T-cell (primary cell): ENCODE measurements at places on chromosomes 6 and 20.

- H3K27ac ChIP-seq: no peak overlapping the region
- H3K4me3 ChIP-seq: no peak overlapping the region
- peaks cover 18% of the 10 kb centered on the region for H3K36me3 ChIP-seq
Observed at GRCh38 chr20:34065260-34065659, 46.8 kb downstream of the EIF2S2 start.

DNA sequence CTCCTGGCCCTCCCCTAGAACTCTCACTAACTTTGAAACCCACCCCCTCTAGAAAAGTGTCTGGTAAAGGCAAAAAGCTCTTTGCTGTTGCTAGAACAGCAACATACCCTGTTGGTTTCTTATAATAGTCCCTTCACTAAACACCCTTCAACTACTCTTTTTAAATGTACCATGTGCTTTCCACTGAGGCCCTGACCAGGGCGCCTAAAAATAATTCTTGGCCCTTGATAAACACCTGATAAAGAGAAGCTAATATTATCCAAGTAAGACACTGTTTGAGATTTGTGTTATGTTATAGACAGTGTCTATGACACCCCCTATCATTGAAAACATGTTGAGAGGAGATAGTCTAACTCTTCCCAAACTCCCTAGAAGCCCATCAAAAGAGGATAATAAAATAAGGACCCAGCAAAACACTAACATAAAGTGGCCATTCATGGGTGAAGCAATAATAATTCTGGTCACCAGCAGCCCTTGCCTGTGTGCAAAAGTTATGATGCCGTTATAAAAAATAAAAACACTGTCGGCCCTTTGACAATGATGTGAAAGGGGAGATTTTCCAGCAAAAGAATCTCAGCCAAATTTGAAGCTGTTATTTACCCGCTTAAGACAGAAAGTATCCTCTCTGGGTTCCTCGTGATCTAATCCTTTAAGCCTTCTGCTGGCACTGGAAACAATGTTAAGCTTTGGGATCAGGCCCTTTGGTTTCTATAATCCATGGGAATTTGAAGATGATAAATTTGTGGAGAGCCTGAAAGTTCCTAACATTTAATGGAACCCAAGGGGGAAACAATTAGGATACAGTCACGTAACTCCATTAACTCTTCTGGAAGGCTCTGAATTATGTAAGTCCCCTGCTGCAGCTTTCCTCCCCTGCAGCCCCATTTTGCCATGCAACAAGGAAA, 122.6 kb upstream of the PLCB4 start:
- H3K4me1 ChIP-seq: no peaks in the 10 kb centered on the region
- DNase-seq: no peak
- H3K36me3 ChIP-seq: no peaks in the 10 kb centered on the region
- H3K27ac ChIP-seq: no peak overlapping the region
- no peaks in the 10 kb centered on the region for H3K27me3 ChIP-seq

DNA sequence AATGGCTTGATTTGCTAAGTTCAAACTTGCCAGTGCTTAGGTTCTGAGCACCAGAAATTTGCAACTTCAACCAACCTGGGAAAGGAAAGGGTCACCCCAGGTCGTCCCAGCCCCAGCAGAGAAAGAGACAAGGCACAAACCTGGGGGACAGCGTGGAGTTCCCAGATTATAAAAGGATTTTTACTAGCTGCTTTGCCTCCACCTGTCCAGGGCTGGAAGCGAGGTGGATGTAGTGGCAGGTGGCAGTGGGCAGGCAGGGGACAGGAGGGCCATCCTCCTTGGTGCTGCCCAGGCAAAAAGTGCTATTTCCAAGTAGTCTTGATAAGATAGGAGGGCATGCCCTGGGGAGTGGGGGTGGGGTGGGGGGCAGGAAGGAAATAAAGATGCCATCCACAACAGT, 4.9 kb downstream of the PAX1 start:
- H3K27ac ChIP-seq: no peak overlapping the region
- H3K4me3 ChIP-seq: no peak overlapping the region
- peaks cover 75% of the 10 kb centered on the region for H3K27me3 ChIP-seq

GRCh38 chr6:110217266-110217665, 37.0 kb downstream of the CDC40 start:
- no peak for DNase-seq
- H3K36me3 ChIP-seq: peaks cover 73% of the 10 kb centered on the region
- no peak overlapping the region for H3K27ac ChIP-seq
- H3K4me3 ChIP-seq: no peak overlapping the region
- H3K4me1 ChIP-seq: no peaks in the 10 kb centered on the region

DNA sequence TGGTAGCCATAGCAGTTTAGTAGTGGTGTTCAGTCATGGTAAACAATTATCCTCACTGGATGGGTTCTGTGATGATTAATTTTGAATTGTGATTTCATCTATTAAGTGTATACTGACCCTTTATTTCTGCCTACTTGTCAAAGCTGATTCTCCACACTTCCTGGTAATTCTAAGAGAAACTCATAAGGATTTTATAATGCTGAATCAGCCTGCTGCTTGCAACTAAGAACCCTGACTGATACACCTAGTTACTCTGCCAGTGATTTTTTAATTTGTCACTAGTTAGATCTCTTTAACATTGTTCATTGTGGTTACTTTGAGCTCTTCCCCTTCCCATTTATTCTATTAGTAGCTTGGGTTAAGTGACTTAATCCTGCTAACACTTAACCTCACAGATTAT, 8.6 kb downstream of the CDC40 start:
- H3K4me3 ChIP-seq: no peak overlapping the region
- no peak for DNase-seq

DNA sequence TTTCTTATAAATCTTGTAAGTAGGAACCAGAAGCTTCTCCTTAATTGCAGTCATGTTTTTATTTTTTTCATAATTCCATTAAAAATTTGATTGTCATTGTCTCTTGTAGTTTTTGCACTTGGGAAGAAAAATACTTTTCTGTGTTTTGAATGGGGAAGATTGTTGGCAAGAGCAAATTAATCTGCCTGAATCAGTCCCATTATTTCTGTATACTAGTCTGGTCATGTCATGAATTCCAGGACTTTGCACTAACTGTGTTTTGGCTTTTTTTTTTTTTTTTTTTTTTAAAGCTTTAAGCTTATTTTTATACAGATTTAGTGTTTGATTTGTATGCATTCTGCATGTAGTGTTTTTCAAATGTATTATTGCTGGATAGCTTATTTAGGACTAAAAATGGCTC, 47.6 kb downstream of the RALGAPB start:
- DNase-seq: no peak
- H3K4me3 ChIP-seq: no peak overlapping the region
- peaks cover 66% of the 10 kb centered on the region for H3K36me3 ChIP-seq

- no peak overlapping the region for H3K4me3 ChIP-seq
- H3K27ac ChIP-seq: no peak overlapping the region
- H3K4me1 ChIP-seq: no peaks in the 10 kb centered on the region
- DNase-seq: no peak
- no peaks in the 10 kb centered on the region for H3K27me3 ChIP-seq
- no peaks in the 10 kb centered on the region for H3K36me3 ChIP-seq
Observed at GRCh38 chr6:135739288-135739687, 112.2 kb upstream of the PDE7B start.

- H3K27me3 ChIP-seq: no peaks in the 10 kb centered on the region
- H3K4me3 ChIP-seq: no peak overlapping the region
- no peak overlapping the region for H3K27ac ChIP-seq
Observed at GRCh38 chr6:111499269-111499793, 16.3 kb upstream of the REV3L start.

GRCh38 chr20:20967564-20968184, 138.5 kb downstream of the LINC00237 start:
- H3K4me3 ChIP-seq: no peak overlapping the region
- H3K27me3 ChIP-seq: peaks cover 7% of the 10 kb centered on the region
- no peak overlapping the region for H3K27ac ChIP-seq
- no peaks in the 10 kb centered on the region for H3K36me3 ChIP-seq

GRCh38 chr20:44684047-44684967, 30.9 kb upstream of the CCN5 start:
- H3K27me3 ChIP-seq: no peaks in the 10 kb centered on the region
- DNase-seq: no peak
- no peaks in the 10 kb centered on the region for H3K36me3 ChIP-seq
- H3K27ac ChIP-seq: no peak overlapping the region
- no peaks in the 10 kb centered on the region for H3K4me1 ChIP-seq

GRCh38 chr20:50794181-50794845, 548 bp upstream of the BCAS4 start:
- H3K27ac ChIP-seq: peak overlapping the region; percentile 16
- H3K4me1 ChIP-seq: peaks cover 2% of the 10 kb centered on the region
- no peaks in the 10 kb centered on the region for H3K27me3 ChIP-seq
- H3K36me3 ChIP-seq: no peaks in the 10 kb centered on the region
- H3K4me3 ChIP-seq: peak overlapping the region; percentile 40
- no peak for DNase-seq

GRCh38 chr6:170274713-170275560, 15.9 kb downstream of the DLL1 start:
- no peak for DNase-seq
- H3K4me3 ChIP-seq: no peak overlapping the region
- no peak overlapping the region for H3K27ac ChIP-seq
- peaks cover 62% of the 10 kb centered on the region for H3K4me1 ChIP-seq
- no peaks in the 10 kb centered on the region for H3K36me3 ChIP-seq
